CD4-positive, alpha-beta T cell treated with Interleukin-10 for 1 hour (primary cell): ENCODE measurements at places on chromosomes 1 and 21.

DNA sequence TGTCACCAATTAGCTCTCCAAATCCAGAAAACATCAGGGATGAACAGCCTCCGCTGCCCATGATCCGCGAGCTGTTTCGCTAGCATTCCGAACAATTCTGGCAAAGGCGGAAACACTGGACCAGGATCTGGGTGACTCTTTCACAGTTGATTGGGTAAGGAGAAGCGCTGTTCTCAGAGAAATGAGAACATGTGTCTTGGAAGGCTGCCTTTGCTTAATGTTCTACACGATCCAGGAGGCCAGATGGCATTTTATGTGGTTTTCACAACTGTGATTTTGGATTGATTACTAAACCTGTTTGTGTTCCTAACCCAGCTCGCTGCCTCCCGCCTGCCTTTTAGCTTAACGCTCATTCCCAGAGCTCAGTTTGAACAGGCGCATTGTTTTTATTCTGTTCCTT lies 144.0 kb downstream of the KIF26B start:
- DNase-seq = no peak

DNA sequence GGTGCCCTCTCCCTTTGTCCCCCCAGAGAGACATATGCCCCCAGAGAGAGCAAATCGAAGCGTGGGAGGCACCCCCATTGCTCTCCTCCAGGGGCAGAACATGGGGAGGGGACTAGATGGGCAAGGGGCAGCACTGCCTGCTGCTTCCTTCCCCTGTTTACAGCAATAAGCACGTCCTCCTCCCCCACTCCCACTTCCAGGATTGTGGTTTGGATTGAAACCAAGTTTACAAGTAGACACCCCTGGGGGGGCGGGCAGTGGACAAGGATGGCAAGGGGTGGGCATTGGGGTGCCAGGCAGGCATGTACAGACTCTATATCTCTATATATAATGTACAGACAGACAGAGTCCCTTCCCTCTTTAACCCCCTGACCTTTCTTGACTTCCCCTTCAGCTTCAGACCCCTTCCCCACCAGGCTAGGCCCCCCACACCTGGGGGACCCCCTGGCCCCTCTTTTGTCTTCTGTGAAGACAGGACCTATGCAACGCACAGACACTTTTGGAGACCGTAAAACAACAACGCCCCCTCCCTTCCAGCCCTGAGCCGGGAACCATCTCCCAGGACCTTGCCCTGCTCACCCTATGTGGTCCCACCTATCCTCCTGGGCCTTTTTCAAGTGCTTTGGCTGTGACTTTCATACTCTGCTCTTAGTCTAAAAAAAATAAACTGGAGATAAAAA lies 8.4 kb downstream of the EFNA3 start:
- DNase-seq = no peak

DNA sequence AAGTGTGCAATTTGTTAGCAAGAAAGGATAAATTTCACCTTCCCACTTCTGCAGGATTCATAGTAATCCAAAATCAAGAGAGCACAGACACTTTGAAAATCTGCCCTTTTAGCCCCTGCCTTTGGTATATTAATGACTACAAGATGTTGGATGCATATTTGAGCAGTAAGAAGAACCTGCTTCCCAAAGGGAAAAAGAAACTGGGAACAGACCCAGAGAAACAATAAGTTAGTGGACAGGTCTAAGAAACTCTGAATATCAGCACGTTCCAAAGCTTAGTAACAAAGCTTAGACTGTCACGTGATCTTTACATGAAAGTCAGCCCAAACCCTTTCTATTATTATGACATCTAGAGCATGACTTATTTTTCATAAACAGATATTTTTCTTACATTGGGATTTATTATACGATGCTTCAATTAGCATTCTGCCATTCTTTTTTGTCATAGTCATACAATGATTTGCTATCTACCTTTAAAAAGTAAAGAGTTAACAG lies 390.9 kb upstream of the ADGRL2 start:
- no peak for DNase-seq

- no peak for DNase-seq
Measured at GRCh38 chr21:36508948-36509347, 29.0 kb upstream of the CLDN14 start.

DNA sequence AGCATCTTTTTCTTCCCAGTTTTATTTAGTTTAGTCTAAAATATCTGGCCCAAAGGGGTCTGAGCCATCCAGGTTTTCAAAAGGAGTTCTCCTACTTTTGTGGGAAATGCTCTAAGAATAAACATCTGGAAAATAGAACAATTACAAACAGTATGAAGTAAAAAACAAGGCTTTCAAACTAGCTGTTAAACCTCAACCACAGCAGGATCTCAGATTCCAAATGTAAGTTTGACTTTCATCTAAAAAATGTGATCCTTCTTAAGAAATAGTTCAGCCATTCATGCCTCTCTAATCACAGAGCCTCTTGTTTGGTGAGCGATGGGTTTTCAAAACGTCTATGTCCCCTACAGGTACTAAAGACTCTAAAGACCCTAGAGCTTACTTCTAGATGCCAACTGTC lies 413.5 kb downstream of the DUSP10 start:
- DNase-seq = no peak

DNA sequence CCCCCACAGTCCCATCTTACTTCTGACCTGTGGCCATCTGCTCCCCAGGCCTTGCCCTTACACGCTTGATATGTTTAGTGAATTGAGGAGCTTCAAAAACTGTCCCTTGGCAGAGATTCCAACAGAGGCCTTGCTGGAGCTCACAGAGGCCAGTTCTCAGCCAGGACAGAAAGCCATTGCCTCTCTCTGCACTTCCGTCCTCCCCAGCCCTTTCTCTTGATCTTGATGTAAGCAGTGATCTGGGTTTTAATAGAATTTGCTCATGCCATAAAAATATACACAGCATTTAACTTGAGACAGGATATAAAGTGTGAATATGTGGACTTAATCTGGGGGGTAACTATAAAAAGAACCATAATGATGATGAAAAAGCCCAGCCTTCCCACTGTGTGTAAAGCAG lies 453.5 kb downstream of the KIF26B start:
- no peak for DNase-seq

- no peak for DNase-seq
Measured at GRCh38 chr1:214208460-214208859, 72.5 kb upstream of the SMYD2 start.

DNA sequence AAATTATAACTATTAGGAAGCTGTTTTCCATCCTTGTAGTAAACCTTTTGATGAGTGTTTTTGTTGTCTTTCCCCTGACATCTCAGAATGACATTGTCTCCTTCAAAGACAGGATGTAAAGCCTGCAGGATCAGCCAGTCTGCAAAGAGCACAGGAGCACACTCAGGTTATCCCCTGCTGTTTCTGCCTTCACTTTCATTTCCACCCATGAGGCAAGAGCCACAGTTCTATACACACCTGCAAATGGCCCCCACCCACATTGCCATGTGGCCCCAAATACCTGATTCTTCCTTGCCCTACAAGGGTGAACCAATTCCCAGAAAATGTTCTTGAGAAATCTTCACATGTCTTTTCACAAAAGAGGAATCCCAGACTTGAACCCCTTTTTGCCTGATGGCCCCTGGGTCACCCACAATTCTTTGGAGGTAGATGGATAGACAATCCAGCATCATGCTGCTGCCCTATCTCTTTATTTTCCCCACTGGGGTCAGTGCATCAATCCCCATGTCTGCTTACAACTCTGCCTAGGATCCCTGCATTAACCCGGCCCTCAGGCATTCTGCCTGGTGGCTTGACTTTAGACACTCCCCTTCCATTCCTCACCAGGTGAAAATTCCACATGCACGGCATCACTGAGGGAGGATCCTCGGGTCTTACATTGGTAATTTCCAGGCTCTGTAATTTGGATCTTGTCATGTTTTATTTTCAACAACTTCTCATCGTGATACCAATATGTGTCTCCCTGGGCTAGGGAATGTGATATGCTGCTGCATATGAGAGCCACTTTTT lies 2.6 kb downstream of the FCRL3 start:
- no peak for DNase-seq

DNA sequence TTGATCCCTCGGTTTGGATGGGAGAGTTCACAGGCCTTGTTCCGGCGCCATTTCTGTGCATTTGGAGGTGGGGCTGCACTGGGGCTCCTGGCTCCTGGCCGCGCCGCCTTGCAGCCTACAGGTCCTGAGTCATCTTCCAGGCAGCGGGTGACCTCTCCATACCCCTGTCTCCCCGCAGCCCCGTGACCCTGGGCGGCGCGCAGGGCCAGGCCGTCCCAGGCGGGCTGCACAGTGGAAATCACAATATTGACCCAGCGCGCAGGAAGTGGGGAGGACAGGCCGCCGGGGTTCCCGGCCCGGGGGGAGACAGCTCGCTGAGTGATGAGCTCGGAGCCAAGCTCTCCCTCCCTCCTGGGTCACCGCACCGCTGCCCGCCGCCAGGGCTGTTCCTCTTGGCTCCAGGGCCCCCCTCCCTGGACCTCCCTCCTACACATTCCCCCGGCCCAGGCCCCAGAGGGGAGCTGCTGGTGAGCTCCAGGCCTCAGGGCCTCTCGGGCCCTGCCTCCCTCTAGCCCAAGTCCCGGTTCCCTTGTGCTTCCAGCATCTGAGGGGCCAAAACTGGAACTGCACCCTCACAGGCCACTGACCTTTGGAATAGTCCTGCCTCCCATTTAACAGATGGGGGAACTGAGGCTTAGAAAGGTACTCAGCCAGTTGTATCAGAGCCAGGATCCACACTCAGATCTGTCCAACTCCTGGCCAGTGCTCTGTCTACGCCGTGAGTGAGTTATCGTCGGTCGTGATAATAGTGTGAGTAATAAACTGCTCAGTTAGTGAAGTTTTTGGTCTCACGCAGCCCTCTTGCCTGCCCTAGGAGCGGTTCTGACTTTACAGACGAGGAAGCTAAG lies 142.9 kb upstream of the WNT4 start:
- no peak for DNase-seq

- no peak for DNase-seq
Measured at GRCh38 chr1:246304484-246305259, 202.4 kb downstream of the SMYD3 start.

DNA sequence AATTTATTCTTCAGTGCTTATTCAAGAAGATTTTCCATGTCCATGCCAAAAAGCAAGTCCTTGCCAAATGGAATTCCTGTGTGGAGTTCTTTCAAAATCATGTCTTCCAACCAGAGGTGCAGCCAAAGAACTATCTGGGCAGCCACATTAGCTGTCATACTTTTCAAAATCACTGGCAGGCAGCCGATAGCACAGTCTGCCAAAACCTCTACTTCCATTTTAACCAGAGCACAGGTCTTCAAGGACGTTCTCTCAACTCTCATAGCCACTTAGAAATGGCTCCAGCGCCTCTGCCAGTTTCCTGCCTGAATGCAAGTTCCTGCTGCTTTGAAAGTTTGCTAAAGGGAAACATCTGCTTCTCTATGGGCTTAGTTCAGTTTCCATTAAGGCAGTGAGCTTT lies 975.7 kb upstream of the ADGRL4 start:
- no peak for DNase-seq

GRCh38 chr21:21714426-21714825 lies 716.2 kb downstream of the NCAM2 start:
- no peak for DNase-seq
